ENCODE measurements at places on chromosomes 13 and 19.
A peak's percentile ranks its signal among the peaks of the same experiment; 100 is the strongest.

DNA sequence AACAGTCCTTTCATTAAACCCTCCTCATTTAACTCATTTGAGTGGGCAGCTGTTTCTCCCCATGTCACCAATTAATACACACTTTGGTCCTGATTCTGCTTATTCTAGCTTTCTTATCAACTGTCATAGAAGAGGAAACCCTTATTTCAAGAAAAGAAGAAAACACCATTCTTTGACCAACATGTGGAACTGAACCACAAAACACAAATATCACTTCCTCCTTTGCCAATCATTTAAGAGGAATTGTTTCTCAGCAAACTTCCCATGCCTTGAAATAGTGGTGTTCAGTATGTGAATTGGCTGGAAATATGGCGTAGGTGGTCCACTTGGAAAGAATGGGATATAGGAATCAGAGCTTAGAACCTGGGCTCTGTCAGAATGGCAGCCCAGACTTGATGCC, 20.4 kb downstream of the MBD3L2B start:
- no peak for DNase-seq

GRCh38 chr19:48872182-48872883, at the start of gene PPP1R15A:
TSS of gene PPP1R15A (plus strand) at chr19:48872421. CDS start at chr19:48873234, 813 bp downstream.
- peak; percentile 98 for DNase-seq

GRCh38 chr13:110627351-110627750, 12.0 kb downstream of the NAXD start:
- no peak for DNase-seq

- no peak for DNase-seq
Observed at GRCh38 chr19:35011737-35012682, 11.9 kb downstream of the GRAMD1A start.

DNA sequence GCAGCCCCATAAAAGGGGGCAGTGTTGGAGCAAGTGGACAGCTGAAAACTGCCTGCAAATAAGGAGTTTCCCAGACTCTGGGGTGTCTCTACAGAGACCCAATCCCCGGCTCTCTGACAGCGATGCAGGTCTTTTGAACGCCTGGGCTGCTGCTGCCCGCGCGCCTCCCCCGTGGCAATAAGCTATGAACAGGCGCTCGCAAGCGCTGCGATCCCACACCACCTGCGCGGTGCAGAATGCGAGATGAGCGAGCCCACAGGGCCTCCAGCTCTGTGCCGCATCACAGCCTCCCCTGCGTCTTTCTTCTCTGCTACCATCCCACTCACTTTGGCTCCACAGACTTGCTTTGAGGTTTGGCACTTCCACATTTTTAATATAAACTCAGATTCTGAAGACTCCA, 62.3 kb downstream of the KCTD15 start:
- DNase-seq, result no peak

DNA sequence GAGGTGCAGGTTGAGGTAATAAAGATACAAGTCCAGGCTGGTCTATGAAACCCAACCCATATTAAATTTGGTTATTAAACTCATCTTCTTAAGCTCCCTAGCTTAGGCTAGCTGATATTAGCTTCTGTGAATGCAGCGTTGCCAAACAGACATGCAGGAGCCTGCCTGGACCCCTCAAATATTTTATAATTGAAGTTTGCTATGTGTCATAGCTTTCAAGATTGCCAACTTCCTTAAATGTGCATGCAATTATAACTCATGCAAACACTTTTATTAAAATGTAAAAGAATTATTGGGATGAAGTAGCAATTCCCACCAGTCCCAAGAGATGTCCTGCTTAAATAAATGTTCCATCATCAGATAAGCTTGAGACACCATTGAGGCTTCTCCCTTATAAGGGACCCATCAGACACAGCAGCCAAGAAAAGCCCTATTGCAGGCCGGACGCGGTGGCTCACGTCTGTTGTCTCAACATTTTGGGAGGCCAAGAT, 51.3 kb downstream of the MBNL2 start:
- DNase-seq, result no peak

DNA sequence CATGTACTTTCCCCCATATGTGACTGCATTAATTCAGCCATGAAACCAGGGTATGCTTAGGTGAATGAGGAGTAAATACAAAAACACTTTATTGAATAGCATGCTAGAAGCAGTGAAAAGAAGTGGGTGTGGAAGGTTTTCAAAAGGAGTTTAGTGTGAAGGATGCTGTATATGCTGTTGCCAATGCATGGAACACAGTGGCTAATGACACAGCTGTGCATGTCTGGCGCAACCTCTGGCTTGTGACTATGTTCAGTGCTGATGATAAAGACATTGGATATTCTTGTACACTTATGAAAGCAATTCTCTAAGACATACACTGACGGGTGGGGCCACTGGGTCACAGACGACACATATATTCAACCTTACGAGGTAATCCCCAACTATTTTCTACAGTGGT, 55.2 kb downstream of the SOX21 start:
- no peak for DNase-seq

GRCh38 chr13:98538876-98539275, 38.0 kb downstream of the STK24 start:
- DNase-seq, result no peak

All from GM13976 (cell line).